Natural killer cell treated with Interleukin-12 subunit alpha and Interleukin-12 subunit beta and Interleukin-15 and Interleukin-18, amount 100 ng/mL, for 72 hours (primary cell): ENCODE measurements at places on chromosomes 13 and 19. TPM values are rescaled to one million over a fixed set of nuclear protein-coding genes. Genes with fewer than 3 reads are reported as not detected.

Gene C19orf25
- 58.4 TPM for total RNA-seq

GRCh38 chr19:55115446-55116065, 1.9 kb downstream of the PPP1R12C start:
- DNase-seq: peak; percentile 56
- H3K36me3 ChIP-seq: peaks cover 9% of the 10 kb centered on the region
- H3K4me1 ChIP-seq: peaks cover 24% of the 10 kb centered on the region
- peak overlapping the region; percentile 100 for H3K4me3 ChIP-seq
- peak overlapping the region; percentile 91 for H3K27ac ChIP-seq

DNA sequence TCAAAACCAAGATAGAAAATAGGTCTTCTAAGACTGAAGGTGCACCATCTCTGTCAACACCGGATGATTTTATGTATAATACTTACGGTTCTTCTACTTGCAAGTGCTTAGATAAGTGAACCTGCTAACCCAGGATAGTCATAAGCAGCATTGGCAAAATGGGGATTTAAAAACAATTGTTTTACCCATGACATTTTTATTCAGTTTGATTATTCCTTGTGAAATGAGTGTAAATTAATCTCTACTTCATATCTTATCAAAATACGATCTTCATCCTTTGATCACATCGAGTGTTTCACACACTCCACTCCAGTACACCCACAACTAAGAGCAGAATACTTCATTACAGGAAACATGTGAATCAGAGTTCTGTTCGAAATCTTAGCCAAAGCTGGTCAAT, 23.0 kb upstream of the MTRF1 start:
- no peaks in the 10 kb centered on the region for H3K4me1 ChIP-seq
- H3K4me3 ChIP-seq: no peak overlapping the region
- H3K27ac ChIP-seq: no peak overlapping the region
- no peaks in the 10 kb centered on the region for H3K36me3 ChIP-seq
- H3K27me3 ChIP-seq: peaks cover 8% of the 10 kb centered on the region

GRCh38 chr13:65926750-65927171, 1303.4 kb downstream of the PCDH9 start:
- H3K36me3 ChIP-seq: no peaks in the 10 kb centered on the region
- peaks cover 10% of the 10 kb centered on the region for H3K27me3 ChIP-seq
- DNase-seq: no peak
- peaks cover 2% of the 10 kb centered on the region for H3K4me1 ChIP-seq
- no peak overlapping the region for H3K4me3 ChIP-seq

Gene ATP8B3
- total RNA-seq: 2.3 TPM

DNA sequence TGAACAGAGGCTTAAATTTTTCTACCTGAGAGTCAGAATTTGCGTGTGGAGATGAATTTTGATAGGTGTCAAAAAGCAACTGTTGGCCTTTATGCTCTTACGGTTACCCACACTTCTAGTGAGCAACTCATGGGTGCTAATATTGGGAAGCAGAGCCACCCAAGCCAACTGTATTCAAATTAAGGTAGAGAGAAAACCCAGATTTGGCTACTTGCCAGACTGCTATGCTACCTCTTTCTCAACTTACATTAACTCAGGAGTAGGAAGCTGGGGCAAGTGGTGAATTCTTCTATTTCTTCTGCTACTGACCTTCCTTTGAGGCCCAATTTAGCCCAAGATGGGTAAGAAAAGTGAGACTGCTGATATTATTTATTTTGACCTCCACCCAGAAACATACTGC, 83.9 kb downstream of the OLFM4 start:
- no peak for DNase-seq
- H3K27me3 ChIP-seq: peaks cover 7% of the 10 kb centered on the region
- H3K27ac ChIP-seq: no peak overlapping the region
- H3K4me1 ChIP-seq: no peaks in the 10 kb centered on the region

GRCh38 chr13:33109801-33110200, 93.6 kb downstream of the KL start:
- H3K27me3 ChIP-seq: peaks cover 3% of the 10 kb centered on the region
- no peak for DNase-seq
- no peaks in the 10 kb centered on the region for H3K4me1 ChIP-seq
- H3K27ac ChIP-seq: no peak overlapping the region
- H3K4me3 ChIP-seq: no peak overlapping the region

DNA sequence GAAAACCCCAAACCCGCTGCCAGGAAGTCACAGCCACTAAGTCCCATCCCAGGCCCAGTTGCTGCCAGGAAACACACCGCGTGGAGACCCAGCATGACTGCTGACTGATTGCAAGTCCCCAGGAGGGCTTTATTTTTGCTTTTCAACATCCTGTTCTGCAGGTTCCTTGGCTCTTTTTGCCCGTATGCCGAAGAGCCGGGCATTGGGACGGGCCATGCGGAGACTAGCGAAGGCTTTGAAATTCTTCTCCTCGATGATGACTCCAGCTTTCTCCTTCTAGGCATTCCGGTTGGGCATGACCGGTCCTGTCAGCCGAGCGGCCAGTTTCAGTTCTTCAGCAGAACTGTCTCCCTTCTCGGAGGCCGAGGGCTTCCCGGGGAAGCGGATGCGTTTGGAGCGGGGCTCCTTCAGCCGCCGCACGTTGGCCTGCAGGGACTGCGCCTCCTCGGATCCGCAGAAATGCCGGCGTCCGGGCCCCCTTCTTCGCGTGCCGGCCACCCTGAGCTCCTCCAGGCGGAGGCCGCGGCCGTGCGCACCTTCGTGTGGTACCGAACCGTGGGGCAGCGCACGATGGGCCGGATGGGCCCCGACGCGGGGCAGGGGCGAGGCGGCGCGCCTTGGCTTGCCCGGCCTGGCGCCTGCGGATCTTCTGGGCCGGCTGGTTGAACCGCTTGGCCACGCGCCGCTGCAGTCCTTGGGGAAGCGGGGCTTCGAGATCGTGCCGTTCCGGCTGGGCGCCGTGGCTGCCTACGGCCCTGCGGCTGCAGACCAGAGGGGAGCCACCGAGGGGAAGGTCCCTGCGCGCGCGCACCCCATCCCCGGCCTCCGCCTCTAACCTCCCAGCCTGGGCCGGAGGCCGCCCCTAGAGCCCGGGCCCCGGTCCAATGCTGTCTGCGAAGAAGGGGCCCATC, 15.2 kb downstream of the ZSCAN5C start:
- H3K27ac ChIP-seq: no peak overlapping the region
- peak overlapping the region; percentile 34 for H3K4me3 ChIP-seq
- DNase-seq: no peak

GRCh38 chr13:99908140-99908803, 63.3 kb downstream of the ZIC5 start:
- H3K27ac ChIP-seq: no peak overlapping the region
- H3K4me3 ChIP-seq: no peak overlapping the region
- no peak for DNase-seq
- H3K36me3 ChIP-seq: peaks cover 6% of the 10 kb centered on the region
- peaks cover 16% of the 10 kb centered on the region for H3K4me1 ChIP-seq

- no peak overlapping the region for H3K27ac ChIP-seq
- H3K27me3 ChIP-seq: no peaks in the 10 kb centered on the region
- DNase-seq: no peak
- no peak overlapping the region for H3K4me3 ChIP-seq
Measured at GRCh38 chr13:40680659-40681323, 14.3 kb upstream of the FOXO1 start.

DNA sequence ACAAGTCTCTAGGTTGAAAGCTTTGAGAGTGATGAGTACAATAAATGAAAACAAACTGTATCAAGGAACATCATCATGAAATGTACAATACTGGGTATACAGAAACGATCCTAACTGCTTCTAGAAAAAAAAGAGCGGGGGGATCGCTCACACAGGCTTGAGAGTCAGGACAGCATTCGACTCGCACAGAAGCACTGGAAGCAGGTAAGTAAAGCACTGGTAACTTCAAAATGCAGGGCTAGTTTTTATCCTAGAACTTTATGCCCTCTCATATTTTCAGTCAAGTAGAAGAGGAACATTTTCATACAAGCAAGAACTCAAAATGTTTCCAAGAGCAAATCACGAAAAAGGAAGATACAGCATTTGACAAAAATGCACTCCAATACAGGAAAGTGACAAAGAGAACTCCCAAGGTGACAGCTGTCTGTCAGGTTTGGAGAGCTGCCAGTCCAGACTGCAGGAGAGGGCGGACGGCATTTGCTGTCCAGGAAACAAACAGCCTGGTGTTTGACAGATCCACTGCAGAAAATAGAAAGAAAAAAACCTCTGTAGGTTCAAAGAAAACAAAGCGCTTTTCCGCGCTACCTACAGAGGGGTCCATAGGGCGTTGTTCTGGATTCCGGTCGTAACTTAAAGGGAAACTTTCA, 58.2 kb upstream of the XPO4 start:
- peaks cover 14% of the 10 kb centered on the region for H3K27me3 ChIP-seq
- DNase-seq: no peak
- H3K36me3 ChIP-seq: no peaks in the 10 kb centered on the region
- peaks cover 5% of the 10 kb centered on the region for H3K4me1 ChIP-seq
- no peak overlapping the region for H3K27ac ChIP-seq

DNA sequence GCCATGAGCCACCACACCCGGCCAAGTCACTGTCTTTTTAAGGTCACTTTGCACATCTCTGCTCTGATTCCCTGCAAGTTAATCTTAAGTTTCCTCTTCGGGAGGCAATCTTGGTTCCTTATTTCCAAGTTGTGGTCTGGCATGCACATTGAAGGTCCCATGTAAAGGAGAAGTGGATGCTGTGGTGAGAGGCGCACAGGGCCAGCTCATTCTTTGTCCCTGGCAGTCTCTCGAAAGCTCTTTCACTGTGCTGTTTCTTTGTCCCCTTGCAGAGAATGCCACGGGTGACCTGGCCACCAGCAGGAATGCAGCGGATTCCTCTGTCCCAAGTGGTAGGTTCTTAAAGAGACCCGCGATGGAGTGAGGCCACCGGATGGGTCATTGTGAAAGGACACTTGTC, 16.4 kb upstream of the C19orf33 start:
- no peak overlapping the region for H3K4me3 ChIP-seq
- no peaks in the 10 kb centered on the region for H3K27me3 ChIP-seq
- DNase-seq: no peak
- no peaks in the 10 kb centered on the region for H3K4me1 ChIP-seq
- no peaks in the 10 kb centered on the region for H3K36me3 ChIP-seq

Gene KLK15
- total RNA-seq: not detected

DNA sequence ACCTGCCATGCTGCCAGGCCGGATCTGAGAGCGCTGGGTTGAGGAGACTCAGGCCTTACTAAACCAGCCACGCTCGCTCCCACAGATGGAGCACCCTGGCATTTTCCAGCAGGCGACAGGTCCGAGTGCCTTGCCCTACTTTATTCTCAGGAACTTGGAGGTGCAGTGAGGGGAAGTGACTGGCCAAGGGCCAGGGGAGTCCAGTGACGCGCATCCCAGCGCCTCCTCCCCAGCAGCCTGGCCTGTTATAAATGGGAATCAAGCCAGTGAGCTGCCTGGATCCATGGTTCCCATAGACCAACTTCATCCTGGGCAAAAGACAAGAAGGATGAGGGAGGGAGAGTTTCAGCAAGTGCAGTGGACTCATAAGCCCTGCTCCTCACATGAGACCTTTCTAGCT, 35.5 kb downstream of the TMED1 start:
- no peaks in the 10 kb centered on the region for H3K27me3 ChIP-seq
- no peak for DNase-seq
- H3K4me3 ChIP-seq: no peak overlapping the region
- H3K4me1 ChIP-seq: peaks cover 54% of the 10 kb centered on the region
- peaks cover 7% of the 10 kb centered on the region for H3K36me3 ChIP-seq

Gene PLIN4
- not detected for total RNA-seq

DNA sequence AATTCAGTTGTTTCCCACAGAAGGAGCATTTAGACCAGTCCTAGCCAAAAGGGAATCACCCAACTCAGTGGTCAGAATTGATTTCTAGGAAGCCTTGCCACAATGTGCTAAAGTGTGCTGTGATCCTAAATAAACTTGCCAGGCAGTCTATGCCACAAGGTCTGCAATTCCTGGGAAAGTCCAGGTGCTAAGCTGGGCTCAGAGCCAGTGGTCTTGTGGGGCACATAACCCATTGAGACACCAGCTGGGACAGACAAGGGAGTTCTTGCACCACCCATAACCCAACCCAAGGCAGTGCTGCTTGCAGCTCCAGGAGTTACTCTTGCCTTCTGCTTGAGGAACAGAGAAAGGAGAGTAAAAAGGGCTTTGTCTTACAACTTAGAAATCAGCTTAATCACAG, 489.5 kb upstream of the SPRY2 start:
- no peaks in the 10 kb centered on the region for H3K27me3 ChIP-seq
- H3K4me3 ChIP-seq: no peak overlapping the region
- no peaks in the 10 kb centered on the region for H3K4me1 ChIP-seq
- H3K27ac ChIP-seq: no peak overlapping the region
- no peak for DNase-seq
- H3K36me3 ChIP-seq: peaks cover 19% of the 10 kb centered on the region

Gene STRN4
- total RNA-seq: 121 TPM

Gene ZNF253
- total RNA-seq: 13.4 TPM

Gene NOSIP
- 75.2 TPM for total RNA-seq

Gene ERICH6B
- total RNA-seq: not detected

GRCh38 chr13:107678075-107678689, 537.2 kb downstream of the LIG4 start:
- H3K4me1 ChIP-seq: no peaks in the 10 kb centered on the region
- H3K27me3 ChIP-seq: no peaks in the 10 kb centered on the region
- H3K27ac ChIP-seq: no peak overlapping the region
- DNase-seq: no peak

DNA sequence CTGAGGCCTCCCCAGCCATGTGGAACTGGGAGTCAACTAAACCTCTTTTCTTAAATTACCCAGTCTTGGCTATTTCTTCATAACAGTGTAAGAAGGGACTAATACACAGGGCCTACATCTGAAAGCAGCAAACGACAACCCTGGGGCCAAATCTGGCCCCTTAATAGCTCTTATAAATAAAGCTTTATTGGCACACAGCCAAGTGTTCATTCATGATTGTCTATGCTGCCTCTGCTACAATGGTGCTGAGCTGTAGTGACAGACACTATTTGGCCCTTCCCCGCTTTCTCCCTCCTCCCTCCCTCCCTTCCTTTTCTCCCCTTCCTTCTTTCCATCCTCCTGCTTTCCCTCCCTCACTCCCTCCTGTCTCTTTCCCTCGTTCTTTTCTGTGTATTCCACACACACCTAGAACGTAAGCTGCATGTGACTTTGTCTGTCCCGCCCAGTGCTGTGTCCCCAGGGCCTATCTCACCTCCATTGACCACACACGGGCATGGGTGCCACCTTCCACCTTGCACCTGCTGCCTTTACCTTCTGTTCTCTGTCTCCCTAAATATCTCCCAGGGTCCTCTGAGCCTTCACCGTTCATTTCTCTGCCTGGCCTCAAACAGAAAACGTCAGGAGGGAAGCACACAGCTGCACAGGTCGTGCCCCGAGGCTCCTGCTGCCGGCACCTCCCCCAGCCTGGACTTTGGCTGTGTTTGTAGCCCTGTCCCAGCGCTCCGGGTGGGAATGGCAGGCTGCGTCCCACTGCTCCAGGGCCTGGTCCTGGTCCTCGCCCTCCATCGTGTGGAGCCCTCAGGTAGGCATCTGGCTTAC, at the start of gene PROZ:
Gene PROZ (plus strand): TSS at position 720 of the 819 bp plus-strand sequence. CDS start 13 bp downstream, at position 733.
- H3K27me3 ChIP-seq: no peaks in the 10 kb centered on the region
- peaks cover 13% of the 10 kb centered on the region for H3K4me1 ChIP-seq
- H3K36me3 ChIP-seq: peaks cover 8% of the 10 kb centered on the region
- H3K27ac ChIP-seq: no peak within 1 kb of the TSS
- H3K4me3 ChIP-seq: no peak within 1 kb of the TSS

Gene ZNF414
- total RNA-seq: 16.8 TPM

Gene KIR2DL3
- 14.6 TPM for total RNA-seq
